SK-MEL-5 (cell line): ENCODE measurements at places on chromosomes 11 and 22.
A peak's percentile ranks its signal among the peaks of the same experiment; 100 is the strongest.

DNA sequence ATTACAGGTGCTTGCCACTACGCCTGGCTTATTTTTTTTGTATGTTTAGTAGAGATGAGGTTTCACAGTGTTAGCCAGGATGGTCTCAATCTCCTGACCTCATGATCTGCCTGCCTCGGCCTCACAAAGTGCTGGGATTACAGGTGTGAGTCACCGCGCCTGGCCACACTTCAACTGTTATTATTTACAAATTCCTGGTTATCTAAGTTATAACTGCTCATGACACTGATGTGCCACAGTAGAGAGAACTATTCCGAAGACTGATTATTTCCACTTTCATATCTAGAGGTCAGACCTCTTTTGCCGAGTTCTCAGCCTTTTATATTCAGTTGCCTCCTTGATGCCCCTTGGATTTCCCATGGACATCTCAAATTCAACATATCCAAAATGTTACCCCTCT, 3.9 kb upstream of the NUP160 start:
- DNase-seq, result no peak

- no peak for DNase-seq
Observed at GRCh38 chr22:19808873-19809478, 45.7 kb downstream of the GNB1L start.

GRCh38 chr11:77191429-77191822, 63.4 kb downstream of the MYO7A start:
- no peak for DNase-seq

- DNase-seq, result no peak
Observed at GRCh38 chr22:26321469-26321913, 107.6 kb upstream of the ASPHD2 start.

DNA sequence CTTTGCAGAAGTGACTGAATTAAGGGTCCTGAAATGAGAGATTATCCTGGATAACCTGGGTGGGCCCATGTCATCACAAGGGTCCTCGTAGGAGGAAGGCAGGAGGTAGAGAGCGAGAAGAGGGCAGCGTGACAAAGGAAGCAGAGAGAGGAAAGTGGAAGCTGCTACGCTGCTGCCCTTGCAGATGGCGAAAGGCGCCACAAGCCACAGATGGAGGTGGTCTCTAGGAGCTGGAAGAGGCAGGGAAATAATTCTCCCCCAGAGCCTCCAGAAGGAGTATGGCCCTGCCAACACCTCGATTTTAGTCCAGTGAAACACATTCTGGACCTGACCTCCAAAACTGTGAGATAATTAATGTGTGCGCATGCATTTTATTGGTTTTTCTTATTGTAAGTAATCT, 13.4 kb downstream of the TMEM184B start:
- DNase-seq, result no peak

DNA sequence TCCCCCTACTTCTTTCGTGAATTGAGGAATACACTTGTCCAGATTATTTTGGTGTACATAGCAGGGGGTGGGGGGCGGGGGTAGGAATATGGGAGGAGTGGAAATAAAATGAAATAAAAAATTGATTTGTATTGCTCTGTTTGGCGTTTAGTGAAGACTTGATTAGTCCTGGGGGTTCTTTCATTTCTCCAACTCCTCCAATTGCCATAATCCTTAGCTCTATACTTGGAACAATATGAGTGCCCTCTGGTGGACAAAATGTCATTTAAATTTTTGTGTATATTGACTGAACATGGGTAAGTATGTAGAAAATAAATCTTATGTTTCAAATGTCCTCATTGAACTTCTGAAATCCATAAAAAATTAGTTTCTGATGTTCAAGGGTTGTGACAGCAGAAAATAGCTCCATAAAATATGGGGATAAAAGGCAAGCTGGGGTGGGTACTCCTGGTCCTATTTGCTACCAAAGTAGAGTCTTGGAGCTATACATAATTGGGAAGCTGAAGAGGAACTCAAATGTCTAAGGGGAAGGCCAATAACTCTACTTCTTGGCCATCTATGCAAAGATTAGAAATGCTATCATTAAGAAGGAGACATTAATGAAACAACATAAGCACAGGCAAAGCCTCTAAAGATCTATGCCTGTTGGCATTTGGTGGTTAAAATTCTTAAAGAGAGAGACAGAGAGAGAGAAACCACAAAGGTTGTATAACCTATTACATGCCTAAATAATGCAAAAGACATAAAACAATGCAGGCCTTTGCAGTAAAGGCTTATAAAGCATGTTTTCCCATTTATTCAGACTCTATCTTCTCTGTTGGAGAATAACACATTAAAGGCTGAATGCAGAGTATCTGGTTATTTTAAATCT, 421.6 kb downstream of the METTL15 start:
- peak; percentile 71 for DNase-seq

- no peak for DNase-seq
Observed at GRCh38 chr11:10920205-10920604, 62.4 kb upstream of the ZBED5 start.

- DNase-seq, result no peak
Observed at GRCh38 chr11:110966131-110966530, 253.9 kb upstream of the ARHGAP20 start.

DNA sequence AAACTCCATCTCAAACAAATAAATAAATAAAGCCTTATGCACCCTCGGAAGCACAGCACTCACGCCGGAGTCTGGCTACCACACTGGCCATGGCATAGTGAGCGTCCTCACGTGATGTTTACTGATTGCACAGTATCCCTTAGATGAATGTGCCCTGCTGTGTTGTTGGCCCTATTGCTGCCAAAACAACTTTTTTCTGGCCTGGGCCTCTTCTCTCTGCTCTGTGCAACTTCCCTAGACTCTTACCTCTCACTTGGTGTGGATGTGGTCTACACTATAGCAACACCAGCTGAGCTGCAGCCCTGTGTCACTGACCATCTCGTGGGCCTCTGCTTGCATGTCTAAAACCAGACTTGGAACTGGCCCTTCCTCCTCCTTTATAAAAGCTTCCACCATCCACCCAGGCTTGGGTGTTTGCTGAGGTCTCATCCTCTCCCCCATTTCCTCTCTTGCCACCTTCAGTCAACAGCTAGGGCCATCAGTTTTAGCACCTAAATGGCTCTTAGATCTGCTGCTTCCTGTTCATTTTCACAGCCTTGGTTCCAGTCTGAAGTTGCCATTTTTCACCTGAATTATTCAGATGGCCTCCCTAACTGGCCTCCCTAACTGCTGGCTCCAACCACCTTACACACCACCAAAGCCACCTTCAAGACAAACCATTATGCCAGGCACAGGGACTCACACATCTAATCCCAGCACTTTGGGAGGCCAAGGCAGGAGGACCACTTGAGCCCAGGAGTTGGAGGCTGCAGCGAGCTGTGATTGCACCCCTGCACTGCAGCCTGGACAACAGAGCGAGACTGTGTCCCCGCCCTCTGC, 9.2 kb downstream of the ZNF74 start:
- no peak for DNase-seq

DNA sequence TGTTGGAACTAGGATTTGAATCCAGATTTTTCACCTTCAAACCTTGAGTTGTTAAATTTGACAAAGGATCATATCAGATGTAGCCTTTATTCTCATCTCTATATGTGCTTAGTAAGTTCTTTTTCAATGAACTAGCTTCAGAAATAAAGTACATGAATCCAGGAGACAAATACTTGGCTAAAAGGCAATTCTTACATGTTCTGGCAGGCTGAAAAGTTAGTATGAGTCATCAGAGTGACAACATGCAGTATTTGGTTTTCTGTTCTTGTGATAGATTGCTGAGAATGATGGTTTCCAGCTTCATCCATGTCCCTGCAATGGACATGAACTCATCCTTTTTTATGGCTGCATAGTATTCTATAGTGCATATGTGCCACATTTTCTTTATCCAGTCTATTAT, 40.4 kb downstream of the BBOX1 start:
- no peak for DNase-seq

GRCh38 chr11:36228689-36229088, 60.5 kb downstream of the COMMD9 start:
- no peak for DNase-seq

DNA sequence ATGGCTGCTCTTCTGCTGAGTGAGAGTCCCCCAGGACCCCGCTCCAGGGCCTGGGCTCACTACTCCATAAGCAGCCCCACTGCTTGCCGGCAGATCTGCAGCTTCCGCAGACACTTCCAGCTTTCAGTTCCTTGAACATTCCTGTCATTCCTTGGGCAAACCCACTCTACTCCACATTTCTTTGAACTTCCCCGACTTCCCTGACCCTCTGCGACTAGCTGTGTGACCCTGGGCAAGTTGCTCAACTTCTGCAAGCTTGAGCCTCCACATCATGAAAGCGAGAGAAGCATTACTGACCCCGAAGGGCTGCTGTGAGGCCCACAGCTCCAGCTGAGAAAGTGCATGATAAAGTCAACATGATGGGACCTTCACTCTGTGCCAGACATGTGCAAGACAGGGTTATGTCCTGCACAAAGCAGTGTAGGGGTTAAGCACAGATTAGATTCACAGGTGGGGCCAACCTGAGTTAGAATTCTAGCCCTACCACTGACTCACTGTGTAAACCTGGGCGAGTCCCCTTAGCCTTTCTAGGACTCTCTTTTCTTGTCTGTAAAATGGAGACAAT, 51.8 kb downstream of the THAP12 start:
- DNase-seq, result no peak

DNA sequence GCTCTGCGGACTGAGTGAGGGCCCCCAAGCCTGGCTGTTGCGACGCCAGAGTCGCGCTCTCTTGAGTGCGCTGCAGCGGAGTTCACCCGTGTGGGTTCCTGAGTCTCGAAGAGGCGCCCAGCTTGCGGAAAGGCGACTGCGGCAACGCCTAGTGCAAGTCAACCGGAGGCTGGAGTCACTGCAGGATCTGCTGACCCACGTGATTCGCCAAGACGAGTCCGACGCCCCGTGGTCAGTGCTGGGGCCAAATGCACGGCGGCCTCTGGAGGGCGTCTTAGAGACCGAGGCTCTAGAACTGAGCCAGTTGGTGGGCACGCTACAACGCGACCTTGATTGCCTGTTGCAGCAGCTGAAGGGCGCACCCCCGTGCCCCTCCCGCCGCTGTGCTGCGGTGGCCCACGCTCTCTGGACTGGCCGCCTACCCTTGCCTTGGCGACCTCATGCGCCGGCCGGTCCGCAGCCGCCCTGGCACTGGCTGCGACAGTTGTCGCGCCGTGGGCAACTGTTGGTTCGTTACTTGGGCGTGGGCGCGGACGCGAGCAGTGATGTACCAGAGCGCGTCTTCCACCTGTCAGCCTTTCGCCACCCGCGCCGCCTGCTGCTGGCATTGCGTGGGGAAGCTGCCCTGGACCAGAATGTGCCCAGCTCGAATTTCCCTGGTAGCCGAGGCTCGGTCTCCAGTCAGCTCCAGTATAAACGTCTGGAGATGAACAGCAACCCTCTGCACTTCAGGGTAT, 32.6 kb downstream of the RRP8 start:
- DNase-seq, result no peak

DNA sequence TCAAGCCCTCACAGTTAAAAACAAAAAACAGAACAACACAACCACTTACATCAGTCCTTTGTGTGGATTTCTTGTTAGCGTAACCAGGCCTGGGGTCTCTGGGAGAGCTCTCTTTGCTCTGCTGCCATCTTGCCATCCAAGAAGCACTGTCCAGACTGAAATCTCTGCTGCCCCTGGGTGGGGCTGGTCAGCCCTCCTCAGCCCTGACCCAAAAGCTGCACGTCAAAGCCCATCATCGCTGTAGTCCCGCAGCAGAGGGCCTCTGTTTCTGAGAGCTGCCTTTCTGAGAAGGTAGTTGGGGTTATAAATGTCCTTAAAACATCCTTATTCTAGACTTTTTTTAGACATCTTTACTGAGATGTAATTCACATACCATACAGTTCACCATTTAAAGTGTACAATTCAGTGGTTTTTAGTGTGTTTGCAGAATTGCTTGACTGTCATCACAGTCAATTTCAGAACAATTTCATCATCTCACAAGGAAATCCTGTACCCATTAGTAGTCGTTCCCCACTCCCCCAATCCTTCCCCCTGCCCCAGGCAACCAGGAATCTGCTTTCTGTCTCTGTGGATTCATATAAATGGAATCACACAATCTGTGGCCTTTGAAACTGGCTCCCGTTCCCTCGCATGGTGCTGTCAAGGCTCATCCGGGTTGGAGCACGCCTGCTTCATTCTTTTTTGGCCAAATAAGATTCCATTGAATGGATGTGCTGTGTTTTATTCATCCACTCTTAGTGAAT, 94.9 kb downstream of the TBC1D22A start:
- DNase-seq, result no peak

DNA sequence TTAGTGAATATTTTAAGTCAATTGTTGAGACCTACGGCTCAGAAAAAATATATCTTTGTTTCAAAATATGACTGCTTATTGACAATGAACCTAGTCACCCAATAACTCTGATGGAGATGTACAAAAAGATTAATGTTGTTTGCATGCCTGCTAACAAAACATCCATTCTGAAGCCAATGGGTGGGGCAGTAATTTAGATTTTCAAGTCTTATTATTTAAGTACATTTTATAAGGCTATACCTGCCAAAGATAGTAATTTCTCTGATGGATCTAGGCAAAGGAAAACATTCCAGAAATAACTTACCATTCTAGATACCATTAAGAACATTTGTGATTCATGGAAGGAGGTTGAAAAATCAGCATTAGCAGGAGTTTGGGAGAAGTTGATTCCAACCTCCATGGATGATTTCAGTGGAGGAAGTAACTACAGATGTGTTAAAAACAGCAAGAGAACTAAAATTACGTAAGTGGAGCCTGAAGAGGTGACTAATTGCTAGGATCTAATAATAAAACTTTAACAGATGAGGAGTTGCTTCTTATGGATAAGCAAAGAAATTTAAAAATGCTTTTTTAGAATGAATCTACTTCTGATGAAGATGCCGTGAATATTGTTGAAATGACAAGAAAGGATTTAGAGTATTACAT, 26.4 kb upstream of the OR8D2 start:
- DNase-seq, result no peak

DNA sequence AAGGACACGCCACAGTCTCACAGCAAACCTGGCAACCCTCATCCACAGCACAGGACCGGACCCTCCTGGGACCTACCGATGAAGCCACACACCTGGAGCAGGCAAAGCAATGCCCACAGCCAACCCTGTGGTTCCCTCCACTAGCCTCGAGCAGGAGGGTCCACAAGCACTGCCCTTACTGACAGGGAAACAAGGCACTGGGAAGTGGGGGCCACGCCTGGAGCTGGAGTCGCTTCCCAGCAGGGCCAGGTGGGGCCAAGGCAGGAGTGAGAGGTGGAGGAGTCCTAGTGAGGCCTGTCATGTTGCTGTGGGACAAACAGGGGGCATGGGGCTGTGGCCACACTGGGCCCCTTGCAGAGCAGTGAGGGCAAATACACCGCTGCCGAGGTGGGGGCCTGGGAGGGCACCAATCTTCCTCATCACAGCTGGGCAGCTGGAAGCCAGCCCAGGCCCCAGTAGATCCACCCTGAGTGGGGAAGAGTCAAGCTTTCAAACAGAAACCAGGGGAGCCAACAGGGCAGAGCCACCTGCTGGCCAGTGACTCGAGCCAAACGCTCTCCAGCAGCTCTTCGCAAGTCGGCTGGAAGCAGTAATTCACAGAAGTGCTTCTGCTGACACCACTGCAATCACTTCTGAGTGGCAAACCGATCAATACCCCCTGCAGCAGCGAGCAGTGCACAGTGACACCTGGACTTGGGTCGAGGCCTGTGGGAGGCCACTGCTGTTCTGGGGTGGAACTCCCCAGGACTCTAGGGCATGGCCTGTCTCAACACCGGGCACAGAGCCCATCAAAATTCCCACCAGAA, 13.7 kb downstream of the SULT4A1 start:
- DNase-seq, result peak; percentile 34

- DNase-seq, result no peak
Observed at GRCh38 chr11:126415128-126415527, 59.6 kb downstream of the ST3GAL4 start.
